Activated naive CD4-positive, alpha-beta T cell treated with anti-CD3 and anti-CD28 coated beads for 36 hours (primary cell): ENCODE measurements at places on chromosomes 3 and 15. TPM values are rescaled to one million over a fixed set of nuclear protein-coding genes. Genes with fewer than 3 reads are reported as not detected.
A peak's percentile ranks its signal among the peaks of the same experiment; 100 is the strongest.

- H3K4me1 ChIP-seq, result no peaks in the 10 kb centered on the region
Observed at GRCh38 chr15:93900476-93901400, 330.6 kb upstream of the MCTP2 start.

SLC6A11 gene
- not detected for total RNA-seq

DNA sequence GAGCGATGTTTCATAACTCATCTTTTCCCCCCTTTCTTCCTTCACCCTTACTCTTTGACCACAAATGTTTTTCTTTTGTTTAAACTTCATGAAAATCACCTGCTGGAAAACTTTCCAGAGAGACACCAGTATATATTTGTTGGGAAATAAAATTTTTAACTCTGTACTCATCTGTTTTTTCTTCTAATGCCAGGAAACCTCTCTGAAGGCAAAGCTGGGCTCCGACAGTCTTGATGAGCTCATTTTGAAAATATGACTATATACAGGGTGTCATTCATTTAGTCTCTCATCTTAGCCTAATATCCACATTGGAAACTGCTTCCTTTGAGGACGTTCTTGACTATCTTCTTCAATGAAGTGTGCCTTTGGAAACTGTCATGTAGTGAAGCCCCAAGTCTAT lies 339.6 kb upstream of the ROBO2 start:
- H3K27ac ChIP-seq, result no peak overlapping the region
- H3K4me1 ChIP-seq, result no peaks in the 10 kb centered on the region
- H3K36me3 ChIP-seq, result no peaks in the 10 kb centered on the region
- DNase-seq, result no peak

- no peaks in the 10 kb centered on the region for H3K4me1 ChIP-seq
- H3K27me3 ChIP-seq, result no peaks in the 10 kb centered on the region
- no peak overlapping the region for H3K27ac ChIP-seq
- H3K4me3 ChIP-seq, result no peak overlapping the region
Observed at GRCh38 chr3:149091983-149092382, 5.7 kb upstream of the HLTF start.

DNA sequence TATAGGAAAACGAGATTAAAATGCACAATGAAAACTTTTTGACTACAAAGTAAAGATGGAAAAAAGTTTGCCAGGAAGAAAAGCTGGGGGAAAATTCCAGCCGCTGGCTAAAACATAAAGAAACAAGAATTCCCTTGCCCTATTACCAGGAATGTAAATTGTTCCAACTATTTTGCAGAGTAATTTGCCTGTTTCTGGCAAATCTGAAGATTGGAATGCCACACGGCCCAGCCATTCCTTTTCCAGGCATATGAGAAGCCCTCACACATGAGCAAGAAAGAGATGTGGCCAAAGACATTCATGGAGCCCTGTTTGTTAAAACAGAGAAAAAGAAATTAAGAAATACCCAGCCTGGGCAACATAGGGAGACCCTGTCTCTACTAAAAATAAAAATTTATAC lies 8.4 kb upstream of the GATA2 start:
- H3K27me3 ChIP-seq, result peaks cover 24% of the 10 kb centered on the region
- no peak overlapping the region for H3K4me3 ChIP-seq
- no peaks in the 10 kb centered on the region for H3K4me1 ChIP-seq
- H3K36me3 ChIP-seq, result no peaks in the 10 kb centered on the region

GRCh38 chr3:68571321-68571720 lies 361.0 kb downstream of the TAFA4 start:
- peaks cover 2% of the 10 kb centered on the region for H3K36me3 ChIP-seq
- H3K4me3 ChIP-seq, result no peak overlapping the region
- H3K4me1 ChIP-seq, result no peaks in the 10 kb centered on the region
- no peak for DNase-seq
- no peak overlapping the region for H3K27ac ChIP-seq

RLBP1 gene
- not detected for total RNA-seq

DNA sequence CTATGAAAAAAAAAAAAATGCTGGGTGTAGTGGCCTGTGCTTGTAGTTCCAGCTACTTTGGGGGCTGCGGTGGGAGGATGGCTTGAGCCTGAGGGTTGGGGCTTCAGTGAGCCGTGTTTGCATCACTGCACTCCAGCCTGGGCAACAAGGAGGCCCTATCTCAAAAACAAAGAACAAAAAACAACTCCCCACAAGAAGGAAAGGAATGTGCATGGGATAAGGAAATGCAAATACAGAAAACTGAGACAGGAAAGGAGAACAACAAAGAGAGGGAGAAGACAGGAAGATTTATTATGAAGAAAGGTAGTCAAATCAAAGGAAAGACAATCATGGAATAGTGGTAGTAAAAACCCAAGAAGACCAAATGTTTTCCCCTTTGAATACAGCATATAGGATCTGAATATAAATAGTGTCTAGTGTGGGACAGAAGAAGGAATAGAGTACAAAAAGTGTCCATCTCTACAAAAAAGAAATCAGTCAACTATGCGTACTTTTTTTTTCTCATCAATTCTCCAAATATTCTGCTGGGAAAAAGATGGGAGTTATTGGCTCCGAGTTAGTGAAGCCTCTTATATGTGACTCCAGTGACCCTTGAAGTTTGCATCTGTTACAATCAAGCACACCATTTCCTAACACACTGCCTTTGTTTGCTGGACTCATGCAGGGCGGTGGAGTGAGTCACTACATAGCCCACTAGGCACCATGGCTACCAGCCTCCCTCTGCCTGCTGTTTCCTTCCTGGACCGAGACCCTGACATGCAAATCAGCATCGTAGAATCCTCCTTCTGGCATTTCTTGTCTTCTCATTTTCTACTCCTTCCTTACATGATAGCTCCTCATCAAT lies 101.2 kb upstream of the PTX3 start:
- DNase-seq, result no peak
- H3K4me1 ChIP-seq, result no peaks in the 10 kb centered on the region
- H3K27ac ChIP-seq, result no peak overlapping the region
- no peak overlapping the region for H3K4me3 ChIP-seq

DNA sequence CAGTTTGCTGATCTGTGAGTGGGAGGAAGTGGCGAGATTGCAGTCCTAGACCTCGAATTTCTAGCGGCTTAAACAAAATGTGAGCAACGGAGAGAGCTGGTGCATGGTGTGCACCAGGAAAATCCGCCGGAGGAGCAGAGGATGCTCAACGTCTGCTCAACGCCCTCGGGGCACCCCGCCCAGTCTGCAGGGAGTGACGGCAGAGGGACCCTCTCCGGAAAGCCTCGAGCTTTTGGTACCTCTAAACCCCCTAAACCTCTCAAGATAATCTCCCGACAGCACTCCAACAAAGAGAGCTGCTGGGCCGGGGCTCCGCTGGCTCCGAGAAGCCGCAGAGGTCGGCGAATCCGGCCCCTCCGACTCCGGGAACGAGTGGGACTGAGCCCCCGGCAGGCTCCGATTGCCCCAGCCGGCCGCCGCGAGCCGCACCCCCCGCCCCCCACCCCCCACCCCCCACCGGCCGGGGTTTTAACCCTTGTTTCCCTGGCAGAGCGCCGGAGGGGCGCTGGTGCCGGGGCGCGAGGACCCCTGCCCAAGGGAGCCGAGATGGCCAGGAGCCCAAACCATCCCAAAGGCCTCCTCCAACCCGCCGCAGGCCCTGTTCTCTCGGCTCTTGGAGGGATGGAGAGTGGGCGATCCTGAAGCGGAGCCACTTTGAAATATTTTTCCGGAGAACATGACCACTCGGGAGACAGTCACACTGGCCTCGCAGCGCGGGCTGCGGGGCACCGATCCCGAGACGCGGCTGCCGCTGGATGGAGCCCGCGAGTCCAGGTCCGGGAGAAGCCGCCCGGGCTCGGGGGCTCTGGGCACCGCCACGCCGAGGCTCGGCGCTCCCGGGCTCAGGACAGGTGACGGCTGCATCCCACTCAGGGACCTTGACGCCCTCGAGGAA lies 1.5 kb downstream of the MEGF11 start:
- H3K27ac ChIP-seq, result no peak overlapping the region
- H3K27me3 ChIP-seq, result peaks cover 56% of the 10 kb centered on the region
- H3K4me3 ChIP-seq, result peak overlapping the region; percentile 65
- H3K4me1 ChIP-seq, result peaks cover 10% of the 10 kb centered on the region
- DNase-seq, result peak; percentile 64
- H3K36me3 ChIP-seq, result no peaks in the 10 kb centered on the region
